ENCODE measurements at places on chromosomes 6 and 20.

DNA sequence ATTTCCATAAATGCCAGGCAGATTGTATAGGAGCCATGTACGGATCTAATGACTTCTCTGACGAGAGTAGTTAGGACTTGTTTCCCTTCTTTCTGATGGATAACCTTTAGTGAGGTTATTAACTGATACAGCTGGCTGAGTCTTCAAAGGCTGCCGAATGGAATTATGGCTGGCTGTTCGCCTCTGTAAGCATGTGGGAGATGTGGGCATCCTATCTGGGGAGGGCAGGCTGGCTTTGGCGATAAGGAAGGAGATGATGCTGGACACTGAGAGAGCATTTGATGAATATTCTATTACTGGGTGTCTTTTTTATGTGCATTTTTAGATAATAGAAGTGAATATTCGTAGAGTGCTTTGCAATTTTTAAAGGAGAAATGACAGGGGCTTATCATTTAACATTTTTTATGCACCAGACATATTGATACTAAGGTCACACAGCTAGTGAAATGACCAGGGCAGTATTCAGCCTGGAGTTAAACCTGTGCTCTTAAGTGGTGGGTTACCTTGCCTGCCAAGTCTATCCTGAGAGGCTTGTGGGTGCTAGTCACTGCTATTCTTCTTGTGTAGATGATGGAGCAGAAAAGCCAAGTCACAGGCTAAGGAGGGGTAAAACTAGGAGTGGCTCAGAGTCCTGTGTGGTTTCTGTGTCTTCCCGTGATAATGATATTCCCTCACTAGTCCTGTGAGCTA lies 3.1 kb downstream of the PBOV1 start:
- DNase-seq: no peak

DNA sequence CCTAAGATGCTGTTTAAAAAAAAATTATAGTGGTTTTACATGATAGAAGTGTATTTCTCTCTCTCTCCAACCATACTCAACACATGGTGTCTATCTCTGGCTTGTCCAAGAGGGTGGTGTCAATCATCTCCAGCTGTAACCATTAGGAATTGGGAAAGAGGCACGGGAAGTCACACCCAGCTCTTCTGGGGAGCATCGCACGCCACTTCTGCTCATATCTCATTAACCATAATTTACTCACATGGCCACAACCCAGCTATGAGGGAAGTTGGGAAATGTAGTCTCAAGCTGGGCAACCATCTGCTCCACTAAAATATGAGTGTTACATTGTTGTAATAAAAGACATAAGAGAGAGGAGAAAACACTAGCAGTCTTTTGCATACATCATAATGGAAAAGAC lies 30.4 kb upstream of the TSHZ2 start:
- DNase-seq: no peak

DNA sequence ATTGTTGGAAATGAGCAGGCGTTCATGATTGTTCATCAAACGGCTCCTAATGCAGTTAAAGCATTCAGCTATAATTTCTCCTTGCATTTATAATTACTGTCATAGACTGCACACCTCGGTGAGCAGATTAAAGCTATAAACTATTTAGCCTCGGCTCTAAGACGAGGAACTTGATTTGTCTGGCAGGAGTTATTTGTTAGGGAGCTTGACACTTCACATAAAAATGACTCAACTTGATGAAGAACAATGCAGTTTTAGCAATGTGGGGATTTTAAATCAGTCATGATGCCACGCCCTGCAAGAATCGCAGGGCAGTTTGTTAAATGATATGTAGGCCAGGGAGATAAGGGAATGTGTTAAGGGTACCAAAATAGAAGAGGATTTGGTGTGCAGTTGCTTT lies 290.2 kb downstream of the TSHZ2 start:
- DNase-seq: no peak

GRCh38 chr6:112036088-112036637 lies 17.7 kb upstream of the CCN6 start:
- no peak for DNase-seq

- no peak for DNase-seq
These were observed 241.0 kb downstream of the ADGRG6 start for GRCh38 chr6:142542704-142543233.

GRCh38 chr20:6704132-6704861 lies 63.2 kb upstream of the BMP2 start:
- DNase-seq: no peak

- DNase-seq: no peak
These were observed 26.0 kb downstream of the PRPF6 start for GRCh38 chr20:64006902-64007301.

DNA sequence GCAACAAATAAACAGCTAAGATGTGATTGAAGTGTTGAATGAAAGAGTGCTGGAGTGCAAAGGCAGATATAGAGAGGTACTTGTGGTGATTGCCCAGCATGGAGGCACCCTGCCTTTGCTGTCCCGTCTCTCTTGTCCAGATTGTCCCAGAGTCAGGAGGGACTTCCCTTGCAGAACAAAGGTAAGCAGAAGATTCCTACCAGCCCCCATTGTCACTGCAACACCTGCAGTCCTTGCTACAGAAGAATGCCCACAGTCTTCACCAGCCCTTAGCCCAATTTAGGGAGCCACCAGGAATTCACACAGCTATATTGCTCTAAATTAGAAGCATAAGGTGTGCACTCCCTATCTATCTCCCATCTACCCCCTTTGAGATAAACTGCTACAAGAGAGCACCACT lies 491.8 kb downstream of the KIF16B start:
- no peak for DNase-seq

- DNase-seq: no peak
These were observed 84.2 kb downstream of the TRIM27 start for GRCh38 chr6:28839443-28840120.

DNA sequence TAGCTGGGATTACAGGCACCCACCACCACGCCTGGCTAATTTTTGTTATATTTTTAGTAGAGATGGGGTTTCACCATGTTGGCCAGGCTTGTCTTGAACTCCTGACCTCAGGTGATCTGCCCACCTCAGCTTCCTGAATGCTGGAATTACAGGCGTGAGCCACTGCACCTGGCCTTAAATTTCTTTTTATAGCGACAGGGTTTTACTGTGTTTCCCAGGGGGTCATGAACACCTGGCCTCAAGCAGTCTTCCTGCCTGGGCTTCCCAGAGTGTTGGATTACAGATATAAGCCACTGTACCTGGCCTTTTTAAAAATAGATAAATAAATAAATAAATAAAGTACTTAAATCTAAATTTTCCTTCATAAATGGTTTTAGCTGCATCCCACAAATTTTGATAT lies 57.5 kb downstream of the LIN28B start:
- DNase-seq: no peak

DNA sequence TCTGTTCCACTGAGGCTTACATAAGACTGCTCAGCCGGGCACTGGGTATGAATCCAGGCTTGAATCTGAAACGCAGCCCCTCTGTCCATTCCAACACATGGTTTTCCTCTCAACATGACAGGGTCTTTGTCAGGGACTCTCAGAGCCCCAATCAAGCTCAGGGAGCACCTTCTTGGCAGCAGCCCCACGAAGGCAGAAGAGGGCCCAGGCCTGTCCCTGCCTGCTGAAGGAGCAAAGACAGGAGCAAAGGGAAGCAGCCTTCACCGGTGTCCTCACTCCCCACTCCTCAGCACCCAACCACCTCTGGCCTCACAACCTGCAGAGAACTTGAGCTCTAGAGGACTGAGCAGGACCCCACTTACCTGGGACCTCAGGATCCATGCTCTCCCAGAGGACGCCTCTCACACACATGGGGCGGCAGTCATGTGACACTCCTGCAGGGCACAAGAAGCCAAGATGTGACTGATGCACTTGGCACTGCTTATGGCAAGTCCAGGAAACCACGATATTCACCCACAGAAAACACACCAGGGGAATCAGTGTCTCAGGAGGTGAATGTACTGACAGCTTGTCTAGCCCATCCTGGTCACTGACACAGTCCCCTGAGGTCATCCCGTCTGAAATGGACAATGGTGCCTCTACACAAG lies 4.3 kb downstream of the SNHG17 start:
- DNase-seq: no peak

- no peak for DNase-seq
These were observed 22.0 kb downstream of the KIF13A start for GRCh38 chr6:17965397-17965796.

GRCh38 chr6:134374491-134375219 lies 56.7 kb upstream of the SGK1 start:
- DNase-seq: no peak

- no peak for DNase-seq
These were observed 59.7 kb downstream of the TFAP2A start for GRCh38 chr6:10355115-10355702.

DNA sequence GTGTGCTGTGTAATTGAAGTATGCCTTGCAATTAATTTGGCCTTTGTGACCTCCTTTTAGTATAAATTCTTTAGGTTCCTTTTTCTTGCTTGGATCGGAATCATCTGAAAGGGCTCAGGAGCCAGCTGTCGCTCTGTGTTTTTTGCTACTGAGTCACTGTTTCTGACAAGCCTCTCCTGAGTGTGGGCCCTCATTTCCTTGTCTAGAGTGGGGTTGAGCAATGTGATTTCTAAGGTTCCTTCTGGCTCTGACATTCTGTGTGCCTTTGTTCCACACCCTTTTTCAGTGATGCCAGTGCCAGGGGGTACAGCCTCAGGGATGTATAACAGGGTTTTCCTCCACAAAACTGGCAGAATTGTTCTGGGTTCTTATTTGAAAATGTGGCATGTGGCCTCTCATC lies 26.5 kb downstream of the DAAM2 start:
- no peak for DNase-seq

DNA sequence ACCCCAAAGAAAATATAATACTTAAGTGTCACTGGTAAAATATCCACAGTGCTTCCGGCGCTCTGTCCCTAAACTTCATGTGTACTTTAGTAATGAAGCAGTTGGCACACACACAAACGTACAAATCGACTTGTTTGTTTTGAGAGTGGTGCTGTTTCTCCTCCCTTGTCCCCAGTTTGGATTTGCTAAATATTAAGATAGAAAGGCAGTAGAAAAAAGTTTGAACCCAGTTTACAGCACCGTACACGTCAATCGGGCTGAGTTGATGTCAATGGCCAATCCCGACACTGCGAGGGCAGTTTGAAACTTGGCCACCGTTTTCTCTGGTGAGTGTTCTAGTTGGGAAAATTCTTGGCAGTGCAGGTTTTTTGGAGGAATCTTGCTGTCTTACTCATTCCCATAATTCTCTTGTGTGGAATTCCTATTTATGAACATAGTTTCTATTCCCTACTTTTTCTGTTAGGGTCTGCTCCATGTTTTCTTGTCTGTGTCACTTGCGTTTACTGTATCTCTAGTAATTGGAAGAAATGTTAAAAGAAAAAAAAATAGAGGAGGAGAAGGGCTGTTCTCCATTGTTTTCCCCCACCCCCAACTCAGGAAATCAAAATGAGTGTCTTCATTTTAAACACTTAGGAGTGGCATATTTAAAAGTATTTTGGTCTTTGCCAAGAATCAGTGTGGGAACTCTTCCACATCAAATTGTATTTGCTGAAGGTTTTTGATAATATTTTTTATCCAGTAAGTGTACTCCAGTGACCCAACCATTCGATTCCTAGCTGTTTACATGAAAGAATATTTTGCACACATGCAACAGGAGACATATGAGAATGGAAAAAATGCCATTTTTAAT lies 72.3 kb downstream of the OR2B2 start:
- DNase-seq: no peak

GRCh38 chr6:154805288-154805911 lies 72.2 kb downstream of the SCAF8 start:
- DNase-seq: no peak

GRCh38 chr6:122393351-122393896 lies 6.0 kb upstream of the HSF2 start:
- no peak for DNase-seq

DNA sequence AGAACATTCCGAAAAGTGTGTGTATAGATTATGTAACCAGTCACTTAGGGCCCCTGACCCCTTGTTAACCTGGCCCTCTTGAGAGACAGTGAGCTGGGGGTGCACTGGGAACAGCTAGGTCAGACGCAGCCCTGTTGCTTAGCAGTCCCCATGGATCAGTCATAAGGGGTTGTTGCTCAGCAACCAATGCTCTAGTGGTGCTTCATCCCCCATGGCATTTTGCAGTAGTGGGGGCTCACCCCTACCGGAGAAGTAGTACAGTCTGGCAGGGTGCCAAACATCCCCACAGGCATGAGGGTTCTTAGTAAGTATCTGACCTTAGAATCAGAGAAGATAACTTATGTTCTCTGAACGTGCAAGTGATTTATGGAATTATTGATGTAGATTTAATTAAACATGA lies 12.3 kb downstream of the PKIB start:
- no peak for DNase-seq

DNA sequence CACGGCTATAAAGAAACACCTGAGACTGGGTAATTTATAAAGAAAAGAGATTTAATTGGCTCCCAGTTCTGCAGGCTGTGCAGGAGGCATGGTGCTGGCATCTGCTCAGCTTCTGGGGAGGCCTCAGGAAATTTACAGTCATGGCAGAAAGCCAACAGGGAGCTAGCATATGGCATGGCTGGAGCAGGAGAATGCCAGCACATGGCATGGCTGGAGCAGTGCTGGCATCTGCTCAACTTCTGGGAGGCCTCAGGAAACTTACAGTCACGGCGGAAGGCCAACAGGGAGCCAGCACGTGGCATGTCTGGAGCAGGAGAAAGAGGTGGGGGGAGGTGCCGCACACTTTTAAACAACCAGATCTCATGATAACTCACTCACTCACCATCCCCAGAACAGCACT lies 32.5 kb upstream of the DACT2 start:
- no peak for DNase-seq

DNA sequence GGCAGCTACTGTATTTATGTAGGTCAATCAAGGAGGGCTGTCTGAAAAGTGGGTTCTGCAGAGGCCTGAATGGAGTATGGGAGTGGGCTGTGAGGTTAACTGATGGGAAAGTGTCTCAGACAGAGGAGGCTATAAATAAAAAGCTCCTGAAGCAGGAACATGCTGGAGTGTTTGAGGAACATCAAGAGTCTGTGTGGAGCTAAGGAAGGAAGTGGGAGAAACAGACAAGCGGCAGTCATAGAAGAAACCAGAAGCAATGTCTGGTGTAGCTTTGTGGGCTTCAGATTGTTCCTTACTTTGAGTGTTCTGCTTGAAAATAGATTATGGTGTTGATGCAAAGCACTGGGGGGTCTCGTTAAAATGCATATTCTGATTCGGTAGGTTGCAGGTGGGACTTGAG lies 101.5 kb upstream of the OGFRL1 start:
- no peak for DNase-seq

- peak; percentile 58 for DNase-seq
These were observed 29.7 kb downstream of the FYN start for GRCh38 chr6:111843347-111844147.

GRCh38 chr20:55961376-55962330 lies 43.7 kb downstream of the CBLN4 start:
- no peak for DNase-seq

GRCh38 chr6:158219228-158219627 lies 51.1 kb downstream of the GTF2H5 start:
- no peak for DNase-seq

GRCh38 chr20:47093320-47093966 lies 198.8 kb downstream of the EYA2 start:
- DNase-seq: no peak

GRCh38 chr20:32551693-32552092 lies 33.4 kb downstream of the NOL4L start:
- no peak for DNase-seq

All from activated naive CD8-positive, alpha-beta T cell treated with anti-CD3 and anti-CD28 coated beads, Interleukin-2, amount 50 U/mL, for 24 hours (primary cell).